ENCODE measurements at places on chromosomes 2 and 18.
A peak's percentile ranks its signal among the peaks of the same experiment; 100 is the strongest.

DNA sequence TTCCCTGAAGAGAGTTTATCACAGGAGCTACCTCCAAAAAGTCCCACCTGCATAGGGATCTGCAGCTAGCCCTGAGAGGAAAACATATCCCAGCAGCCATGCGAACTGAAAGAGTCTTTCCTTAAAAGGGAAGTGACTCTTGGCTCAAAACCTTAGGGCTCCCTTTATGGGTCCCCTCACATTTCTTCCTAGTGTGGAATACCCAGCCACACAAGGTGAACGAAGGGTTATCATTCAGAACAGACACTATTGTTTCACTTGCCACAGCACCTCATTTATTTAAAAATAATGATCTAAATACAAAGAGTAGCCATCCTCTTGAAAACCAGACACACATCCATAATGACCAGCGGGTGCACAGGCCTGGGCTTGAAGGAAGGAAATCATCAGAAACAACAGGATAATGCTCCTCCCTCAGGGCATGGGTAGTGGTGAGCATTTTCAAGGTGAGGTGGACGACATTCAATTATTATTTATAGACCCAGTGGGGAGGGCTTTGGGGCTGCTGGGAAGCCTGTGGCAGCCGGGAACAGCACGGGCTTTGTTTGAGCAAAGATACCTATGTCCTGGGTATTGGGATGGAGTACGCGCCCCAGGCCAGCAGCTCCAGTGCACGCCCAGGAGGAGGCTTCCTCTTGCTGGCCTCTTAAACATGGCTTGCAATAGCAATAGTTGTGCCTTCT lies 119.0 kb upstream of the ITGA6 start:
- DNase-seq, result no peak

DNA sequence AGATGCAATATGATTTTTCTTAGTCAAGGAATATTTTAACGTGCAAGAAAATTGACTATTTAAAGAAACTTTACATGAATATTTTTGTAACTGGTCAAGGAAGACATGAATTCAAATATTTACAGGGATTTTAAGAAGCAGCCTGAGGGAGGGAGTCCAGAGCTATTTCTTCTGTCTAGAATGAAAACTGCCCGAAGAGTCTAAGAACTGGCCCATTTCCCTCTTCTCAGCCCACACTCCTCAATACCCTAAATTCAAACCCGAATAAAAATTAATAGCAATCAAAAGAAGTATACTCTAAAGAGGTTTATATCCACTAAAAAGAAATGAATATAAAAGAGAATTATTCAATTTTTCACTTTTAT lies 6.5 kb upstream of the NDUFV2 start:
- no peak for DNase-seq

DNA sequence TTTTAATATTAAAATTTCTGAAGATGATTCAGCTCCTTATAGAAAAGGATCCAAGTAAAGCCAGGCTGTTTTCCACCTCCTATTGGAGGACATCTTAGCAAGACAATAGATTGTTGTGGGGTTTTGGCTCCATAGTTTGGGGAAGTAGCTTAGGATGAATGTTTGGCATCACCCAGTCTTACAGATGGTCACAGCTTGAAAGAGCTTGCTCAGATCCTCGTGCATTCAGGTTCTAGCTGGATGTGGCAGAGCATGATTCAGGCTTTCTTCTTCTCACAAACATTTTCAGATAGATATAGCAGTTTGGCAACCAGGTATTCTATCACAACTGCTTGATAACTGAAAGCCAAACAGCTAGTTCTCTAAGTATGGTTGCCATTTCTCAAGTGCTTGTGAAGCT lies 23.6 kb upstream of the PDCL3 start:
- DNase-seq, result no peak

GRCh38 chr18:3703732-3704176 lies 253.8 kb downstream of the TGIF1 start:
- peak; percentile 33 for DNase-seq

- no peak for DNase-seq
These were observed 82.5 kb upstream of the STPG4 start for GRCh38 chr2:47237375-47238334.

- no peak for DNase-seq
These were observed 64.9 kb downstream of the FIGN start for GRCh38 chr2:163670929-163671328.

- DNase-seq, result no peak
These were observed 275.2 kb downstream of the DSEL start for GRCh38 chr18:67241299-67241698.

- DNase-seq, result no peak
These were observed 745 bp downstream of the MSH2 start for GRCh38 chr2:47403609-47404193.

DNA sequence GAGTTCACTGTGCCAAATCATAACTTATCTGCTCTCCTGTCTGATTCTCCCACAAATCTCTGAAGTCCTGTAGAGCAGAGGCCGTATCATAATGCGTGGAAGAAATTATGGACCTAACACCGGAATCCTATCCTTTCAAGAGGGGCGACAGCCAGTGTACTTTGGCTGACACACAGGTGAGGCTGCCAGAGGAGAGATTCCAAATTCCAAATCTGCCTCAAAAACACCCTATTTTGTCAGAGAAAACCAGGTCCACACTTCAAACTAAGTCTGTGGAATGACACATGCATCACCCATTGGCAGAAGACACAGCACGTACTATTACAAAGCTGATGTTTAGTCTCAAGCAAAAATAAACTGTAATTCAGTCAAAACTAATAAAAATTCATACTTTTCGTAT lies 139.2 kb upstream of the PID1 start:
- DNase-seq, result no peak

DNA sequence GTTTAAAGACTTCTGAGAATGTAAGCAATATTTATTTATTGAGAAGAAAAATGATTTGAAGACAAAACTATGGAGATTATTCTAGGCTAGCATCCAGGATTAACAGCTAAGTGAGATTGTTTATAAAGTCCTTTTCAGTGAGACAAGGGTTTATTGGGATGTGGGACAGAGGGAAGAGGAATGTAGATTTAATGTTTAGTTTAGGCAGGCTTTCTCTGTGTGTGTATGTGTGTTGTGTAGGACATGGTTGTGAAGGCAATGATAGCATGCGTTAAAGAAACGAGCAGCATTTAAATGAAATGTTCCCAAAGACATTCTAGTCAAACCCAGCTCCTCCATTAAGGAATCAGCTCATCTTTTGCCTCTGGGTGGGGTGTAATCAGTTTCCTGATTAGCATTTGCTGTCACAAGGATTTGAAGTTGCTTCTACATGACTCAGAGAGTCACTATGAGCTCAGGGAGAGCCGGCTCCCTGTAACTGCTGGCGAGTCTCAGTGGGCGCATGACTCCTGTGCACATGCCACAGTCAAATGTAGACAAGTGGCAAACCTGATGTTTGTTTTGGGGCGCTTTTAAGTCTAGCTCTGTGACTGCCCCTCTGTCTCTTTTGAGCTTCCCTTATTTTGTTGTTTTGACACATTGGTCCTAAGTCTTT lies 442.2 kb upstream of the CELF4 start:
- DNase-seq, result no peak

- no peak for DNase-seq
These were observed 9.7 kb upstream of the CIB4 start for GRCh38 chr2:26650713-26651469.

DNA sequence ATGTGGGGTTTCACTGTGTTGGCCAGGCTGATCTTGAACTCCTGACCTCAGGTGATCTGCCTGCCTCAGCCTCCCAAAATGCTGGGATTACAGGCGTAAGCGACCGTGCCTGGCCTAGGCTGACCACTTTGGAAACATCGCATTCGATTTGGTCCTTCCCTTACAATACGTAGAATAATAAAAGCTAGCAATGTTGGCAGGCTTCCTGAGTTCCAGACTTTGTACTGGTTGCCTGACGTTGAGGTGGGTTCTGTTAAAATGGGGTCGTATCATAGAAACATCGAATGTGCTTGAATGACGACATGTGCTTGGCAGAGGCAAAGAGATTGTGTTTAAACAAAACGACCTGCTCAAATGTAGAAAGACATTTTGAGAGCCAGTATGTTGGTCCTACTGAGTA lies 56.1 kb downstream of the LTBP1 start:
- DNase-seq, result no peak

DNA sequence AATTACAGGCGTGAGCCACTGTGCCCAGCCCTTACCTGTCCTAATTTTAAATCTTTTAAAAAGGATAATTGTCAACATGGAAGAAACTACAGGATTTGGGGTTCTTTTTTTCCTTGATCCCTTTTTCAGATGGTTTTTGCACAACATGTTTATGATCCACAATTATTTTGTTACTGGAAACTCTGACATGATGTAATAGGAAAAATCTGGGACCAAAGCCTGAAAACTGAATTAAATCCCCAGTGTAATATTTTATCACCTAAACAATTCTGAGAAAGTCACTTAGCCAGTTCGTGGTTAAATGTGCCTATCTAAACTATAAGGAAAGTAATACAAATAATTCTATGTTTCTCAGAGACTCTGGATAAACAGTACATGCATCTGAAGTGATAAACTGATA lies 1649.7 kb downstream of the LRP1B start:
- DNase-seq, result no peak

DNA sequence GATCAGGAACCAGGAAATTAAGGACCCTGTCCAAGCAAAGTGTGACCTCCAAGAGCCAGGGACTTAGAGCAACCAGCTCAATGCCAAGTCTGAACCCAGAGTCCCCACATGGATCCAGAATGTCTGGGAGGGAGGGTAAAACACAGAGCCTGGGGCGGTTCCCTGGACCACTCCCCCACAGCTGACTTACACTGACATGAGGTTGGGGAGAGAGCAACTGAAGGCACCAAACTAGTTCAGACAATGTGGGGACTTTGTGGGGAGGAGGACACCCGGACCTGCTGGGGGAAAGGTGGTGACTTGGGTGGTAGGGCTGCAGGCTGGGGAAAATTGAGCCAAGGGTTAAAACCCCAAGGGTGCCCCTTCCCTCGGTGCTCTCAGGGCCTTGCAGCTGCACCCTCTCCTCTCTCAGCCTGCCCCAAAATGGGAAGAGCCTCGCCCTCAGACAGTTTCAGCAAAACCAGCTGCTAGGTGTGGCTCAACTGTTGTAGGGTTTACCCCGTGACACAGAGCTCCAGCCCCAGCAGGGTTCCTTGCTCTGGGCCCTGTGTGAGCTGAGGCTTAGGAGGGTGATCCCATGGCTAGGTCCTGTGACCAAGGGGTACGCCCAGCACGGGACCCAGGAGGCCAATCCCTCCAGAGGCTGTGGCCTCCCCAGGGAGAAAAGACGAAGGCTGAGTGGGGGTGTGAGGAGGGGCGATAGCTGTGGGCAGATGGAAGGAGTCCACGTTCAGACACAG lies 28.6 kb downstream of the MARCO start:
- DNase-seq, result no peak

DNA sequence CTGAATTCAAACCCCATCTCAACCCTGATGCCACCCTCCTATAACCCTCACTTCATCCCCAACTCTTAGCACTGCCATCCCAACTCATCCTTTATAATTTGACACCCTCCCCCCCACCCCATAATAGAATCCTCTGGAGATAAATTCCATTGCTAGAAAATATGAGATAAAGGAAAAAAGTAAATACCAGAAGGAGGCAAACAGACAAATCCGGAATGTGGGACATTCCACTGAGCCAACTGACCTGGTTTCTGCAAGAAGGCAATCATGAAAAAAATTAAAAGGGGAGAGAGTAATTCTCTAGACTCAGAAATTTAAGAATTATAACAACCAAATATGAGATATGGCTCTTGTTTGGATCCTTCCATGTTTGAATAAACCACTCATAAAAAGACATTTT lies 132.4 kb downstream of the CYP26B1 start:
- no peak for DNase-seq

- DNase-seq, result no peak
These were observed 71.1 kb downstream of the PIK3C3 start for GRCh38 chr18:42025974-42026625.

DNA sequence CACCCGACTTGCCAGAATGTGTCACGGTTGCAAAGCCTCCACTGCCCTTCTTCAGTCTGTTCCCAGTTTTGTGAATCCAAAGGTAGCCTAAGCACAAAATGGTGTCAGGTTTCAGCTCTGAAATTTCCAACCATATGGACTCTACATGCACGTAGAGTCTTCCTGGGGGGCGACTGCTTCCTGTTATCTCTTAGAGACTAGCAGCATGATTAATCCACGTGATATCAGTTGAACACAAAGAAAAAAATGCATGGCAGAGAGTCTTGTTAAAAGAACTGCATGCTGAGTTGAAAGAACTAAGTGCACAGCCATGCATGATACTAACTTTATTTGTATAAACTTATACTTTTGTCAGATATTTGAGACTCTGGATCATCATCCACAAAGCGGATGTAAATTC lies 404.4 kb downstream of the SOCS6 start:
- no peak for DNase-seq

DNA sequence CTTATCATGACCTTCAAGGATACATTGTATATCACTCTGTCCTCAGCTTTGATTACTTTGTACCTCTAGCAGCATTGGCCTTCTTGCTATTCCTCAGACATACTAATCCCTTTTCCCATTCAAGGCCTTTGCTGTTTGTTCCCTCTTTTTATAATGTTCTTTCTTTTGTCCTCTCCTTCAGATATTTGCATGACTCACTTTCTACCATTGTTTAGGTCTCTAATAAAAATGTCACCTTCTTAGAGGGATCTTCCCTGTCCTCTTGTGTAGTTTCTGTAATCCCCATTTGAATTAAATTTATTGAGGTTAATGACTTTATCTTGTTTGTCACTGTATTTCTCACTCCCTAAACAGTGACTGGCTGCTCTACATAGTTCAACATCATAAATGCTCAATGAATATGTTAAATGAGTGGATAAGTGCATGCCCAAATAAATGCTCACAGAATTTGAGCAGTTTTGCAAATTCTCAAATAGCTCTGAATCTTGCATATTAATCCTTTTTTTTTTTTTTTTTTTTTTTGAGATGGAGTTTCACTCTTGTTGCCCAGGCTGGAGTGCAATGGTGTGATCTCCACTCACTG lies 135.9 kb downstream of the AGPS start:
- no peak for DNase-seq

DNA sequence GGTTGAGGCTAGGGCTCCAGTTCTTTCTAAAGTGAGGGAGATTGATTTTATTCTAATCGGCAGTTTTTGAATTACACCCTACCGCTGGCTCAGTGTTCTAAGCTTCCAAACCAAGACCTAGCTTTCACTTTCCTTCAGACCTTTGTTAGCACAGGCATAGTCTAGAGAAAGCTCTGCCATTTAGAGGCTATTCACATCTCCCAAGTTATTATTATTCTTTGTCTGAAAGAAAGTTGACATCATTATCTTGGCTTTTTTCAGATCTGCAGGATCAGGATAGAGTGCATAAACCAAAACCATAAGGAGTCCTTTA lies 276.8 kb downstream of the ASXL3 start:
- no peak for DNase-seq

- DNase-seq, result no peak
These were observed 217.6 kb upstream of the FN1 start for GRCh38 chr2:215653344-215654030.

Measured in progenitor cell of endocrine pancreas (in vitro differentiated cells).